Cardiac muscle cell (in vitro differentiated cells and primary cell): ENCODE measurements at places on chromosomes 12 and 14.

- H3K4me1 ChIP-seq: no peaks in the 10 kb centered on the region
- no peak overlapping the region for H3K4me3 ChIP-seq
- no peak for DNase-seq
- H3K36me3 ChIP-seq: peaks cover 19% of the 10 kb centered on the region
Measured at GRCh38 chr12:22529281-22530060, 14.9 kb downstream of the C2CD5 start.

DNA sequence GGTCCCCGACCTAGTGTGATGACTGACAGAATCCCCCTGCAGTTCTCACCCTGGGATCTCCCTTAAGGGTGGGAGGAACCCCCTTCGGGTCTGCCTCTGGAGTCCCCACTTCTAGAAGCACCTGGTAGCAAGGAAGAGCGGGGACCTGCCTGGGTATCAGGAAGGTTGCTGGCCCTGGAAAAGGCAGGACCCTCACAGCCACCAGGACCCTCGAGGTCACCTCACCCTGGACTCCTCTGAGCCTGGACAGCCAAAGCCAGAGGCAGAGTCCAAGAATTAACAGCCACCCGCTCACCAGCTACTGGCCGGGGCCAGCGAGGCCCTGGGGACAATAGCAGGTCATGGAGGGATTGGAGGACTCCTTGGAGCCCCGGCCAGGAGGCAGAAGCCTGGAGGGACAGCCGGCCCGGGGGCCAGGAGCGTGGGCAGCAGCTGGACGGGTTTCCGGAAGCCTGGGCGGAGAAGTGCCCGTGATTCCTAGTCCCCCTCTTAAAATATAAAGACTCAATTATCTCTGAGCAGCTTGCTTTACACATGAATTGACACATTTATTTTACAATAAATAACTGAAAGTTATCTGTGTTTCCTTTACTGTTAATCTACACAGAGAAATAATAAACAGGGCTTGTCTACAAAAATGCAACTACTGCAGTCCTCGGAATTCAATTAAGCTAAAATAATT is 17.5 kb downstream of the BCL11B start:
- H3K36me3 ChIP-seq: no peaks in the 10 kb centered on the region
- H3K27ac ChIP-seq: no peak overlapping the region
- H3K4me1 ChIP-seq: peaks cover 4% of the 10 kb centered on the region
- no peak for DNase-seq
- no peak overlapping the region for H3K4me3 ChIP-seq
- no peaks in the 10 kb centered on the region for H3K27me3 ChIP-seq

DNA sequence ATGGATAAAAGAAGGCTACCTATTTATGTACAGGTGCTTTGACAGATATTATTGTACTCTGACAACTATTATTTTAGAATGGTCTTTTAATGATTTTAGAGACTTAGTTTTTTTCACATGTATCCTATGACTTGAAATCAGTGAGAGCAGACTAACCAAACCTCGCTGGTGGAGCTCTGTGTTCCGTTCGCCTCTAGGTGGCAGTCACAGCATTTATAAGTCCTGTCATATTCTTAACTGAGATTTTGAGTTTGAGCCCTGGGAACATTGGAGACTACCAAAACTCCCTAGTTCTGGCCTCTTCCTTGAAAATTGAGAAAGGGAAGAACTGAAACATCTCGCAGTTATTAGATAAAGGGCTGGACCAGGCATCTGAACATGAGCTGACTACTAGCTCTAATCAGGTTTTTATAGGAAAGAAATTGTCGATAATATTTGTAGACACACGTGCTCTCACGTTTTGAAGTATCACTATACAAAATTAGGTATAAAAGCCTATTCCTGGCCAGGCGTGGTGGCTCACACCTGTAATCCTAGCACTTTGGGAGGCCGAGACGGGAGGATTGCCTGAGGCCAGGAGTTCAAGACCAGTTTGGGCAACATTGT is 48.3 kb downstream of the TTLL5 start:
- H3K27ac ChIP-seq: no peak overlapping the region
- peak; percentile 86 for DNase-seq
- no peak overlapping the region for H3K4me3 ChIP-seq
- H3K27me3 ChIP-seq: no peaks in the 10 kb centered on the region
- H3K4me1 ChIP-seq: peaks cover 8% of the 10 kb centered on the region

GRCh38 chr12:45557016-45557415 is 172.5 kb upstream of the ARID2 start:
- H3K4me1 ChIP-seq: no peaks in the 10 kb centered on the region
- no peak overlapping the region for H3K4me3 ChIP-seq
- H3K36me3 ChIP-seq: no peaks in the 10 kb centered on the region
- H3K27ac ChIP-seq: no peak overlapping the region

- DNase-seq: no peak
- peaks cover 23% of the 10 kb centered on the region for H3K36me3 ChIP-seq
- H3K4me3 ChIP-seq: no peak overlapping the region
- no peak overlapping the region for H3K27ac ChIP-seq
- no peaks in the 10 kb centered on the region for H3K27me3 ChIP-seq
- H3K4me1 ChIP-seq: no peaks in the 10 kb centered on the region
Measured at GRCh38 chr12:1993341-1993740, 10.9 kb downstream of the DCP1B start.

- H3K27ac ChIP-seq: peak overlapping the region; percentile 74
- H3K36me3 ChIP-seq: peaks cover 16% of the 10 kb centered on the region
- no peaks in the 10 kb centered on the region for H3K4me1 ChIP-seq
Measured at GRCh38 chr12:123250471-123251383, 17.5 kb downstream of the MTRFR start.

DNA sequence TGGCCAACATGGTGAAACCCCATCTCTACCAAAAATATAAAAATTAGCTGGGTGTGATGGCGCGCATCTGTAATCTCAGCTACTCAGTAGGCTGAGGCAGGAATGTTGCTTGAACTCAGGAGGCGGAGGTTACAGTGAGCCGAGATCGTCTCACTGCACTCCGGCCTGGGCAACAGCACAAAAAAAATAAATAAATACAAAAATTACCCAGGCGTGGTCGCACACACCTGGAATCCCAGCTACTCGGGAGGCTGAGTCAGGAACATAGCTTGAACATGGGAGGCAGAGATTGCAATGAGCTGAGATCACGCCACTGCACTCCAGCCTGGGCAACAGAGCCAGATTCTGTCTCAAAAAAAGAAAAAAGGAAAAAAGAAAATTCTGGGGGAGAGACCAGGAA is 80.1 kb downstream of the PHETA1 start:
- no peak overlapping the region for H3K27ac ChIP-seq
- DNase-seq: no peak
- H3K4me3 ChIP-seq: no peak overlapping the region
- H3K36me3 ChIP-seq: no peaks in the 10 kb centered on the region
- no peaks in the 10 kb centered on the region for H3K4me1 ChIP-seq

GRCh38 chr12:60872850-60873713 is 1277.3 kb downstream of the SLC16A7 start:
- no peaks in the 10 kb centered on the region for H3K36me3 ChIP-seq
- no peaks in the 10 kb centered on the region for H3K4me1 ChIP-seq
- no peak overlapping the region for H3K27ac ChIP-seq
- no peak for DNase-seq
- H3K27me3 ChIP-seq: no peaks in the 10 kb centered on the region

GRCh38 chr14:100894416-100894815 is 9.1 kb downstream of the RTL1 start:
- H3K27me3 ChIP-seq: peaks cover 5% of the 10 kb centered on the region
- DNase-seq: no peak
- H3K27ac ChIP-seq: no peak overlapping the region
- H3K36me3 ChIP-seq: no peaks in the 10 kb centered on the region

GRCh38 chr14:98350213-98350612 is 921.8 kb downstream of the BCL11B start:
- no peak for DNase-seq
- H3K4me1 ChIP-seq: no peaks in the 10 kb centered on the region
- H3K4me3 ChIP-seq: no peak overlapping the region
- no peaks in the 10 kb centered on the region for H3K27me3 ChIP-seq
- H3K36me3 ChIP-seq: no peaks in the 10 kb centered on the region
- H3K27ac ChIP-seq: no peak overlapping the region

- peaks cover 51% of the 10 kb centered on the region for H3K4me1 ChIP-seq
- no peaks in the 10 kb centered on the region for H3K27me3 ChIP-seq
- H3K36me3 ChIP-seq: no peaks in the 10 kb centered on the region
- peak within 1 kb of the TSS; percentile 55 for H3K27ac ChIP-seq
Measured at GRCh38 chr12:30926243-30927221, at the start of gene TSPAN11. Gene TSPAN11 (plus strand): TSS chr12:30926748. CDS start chr12:30953992, 27,244 bp downstream.

DNA sequence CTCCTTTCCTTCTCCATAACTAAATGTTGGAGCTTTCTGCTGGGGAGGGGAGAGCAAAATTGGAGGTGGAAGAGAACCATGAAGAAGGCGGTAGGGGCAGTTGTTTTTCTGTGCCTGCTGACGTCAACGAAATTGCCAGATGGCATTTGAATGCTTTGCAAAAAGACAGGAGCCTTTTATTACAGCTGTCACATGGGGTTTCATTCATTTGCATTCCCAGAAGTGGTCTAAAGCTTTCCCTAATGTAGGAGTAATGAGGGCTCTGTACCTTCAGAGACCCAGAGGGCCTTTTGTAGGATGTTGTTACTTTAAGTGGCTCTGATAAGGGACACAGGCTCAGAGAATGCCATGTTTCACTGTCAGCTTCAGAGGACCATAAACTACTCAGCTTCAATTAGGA is 107.1 kb upstream of the SLCO1C1 start:
- no peak for DNase-seq
- no peaks in the 10 kb centered on the region for H3K27me3 ChIP-seq
- no peak overlapping the region for H3K4me3 ChIP-seq

- no peak overlapping the region for H3K4me3 ChIP-seq
- no peak for DNase-seq
Measured at GRCh38 chr14:99391671-99392070, 89.0 kb downstream of the SETD3 start.

- H3K4me1 ChIP-seq: no peaks in the 10 kb centered on the region
- DNase-seq: no peak
- H3K36me3 ChIP-seq: no peaks in the 10 kb centered on the region
- no peak overlapping the region for H3K4me3 ChIP-seq
- no peak overlapping the region for H3K27ac ChIP-seq
Measured at GRCh38 chr14:25750436-25750835, 700.5 kb upstream of the STXBP6 start.

- H3K27me3 ChIP-seq: no peaks in the 10 kb centered on the region
- H3K27ac ChIP-seq: no peak overlapping the region
- H3K4me3 ChIP-seq: no peak overlapping the region
Measured at GRCh38 chr12:104510873-104511440, 54.2 kb downstream of the CHST11 start.

GRCh38 chr12:95802482-95803270 is 12.1 kb upstream of the NTN4 start:
- H3K27me3 ChIP-seq: peaks cover 52% of the 10 kb centered on the region
- H3K4me1 ChIP-seq: no peaks in the 10 kb centered on the region

- no peak overlapping the region for H3K4me3 ChIP-seq
- H3K27me3 ChIP-seq: no peaks in the 10 kb centered on the region
- no peaks in the 10 kb centered on the region for H3K4me1 ChIP-seq
- H3K36me3 ChIP-seq: no peaks in the 10 kb centered on the region
- no peak overlapping the region for H3K27ac ChIP-seq
Measured at GRCh38 chr12:47397664-47398281, 308.1 kb downstream of the RPAP3 start.

GRCh38 chr12:28173440-28173839 is 16.8 kb upstream of the CCDC91 start:
- H3K4me1 ChIP-seq: no peaks in the 10 kb centered on the region
- H3K36me3 ChIP-seq: no peaks in the 10 kb centered on the region
- H3K27me3 ChIP-seq: no peaks in the 10 kb centered on the region
- no peak overlapping the region for H3K4me3 ChIP-seq
- no peak overlapping the region for H3K27ac ChIP-seq

GRCh38 chr14:101017209-101017608 is 113.7 kb upstream of the RTL1 start:
- no peaks in the 10 kb centered on the region for H3K4me1 ChIP-seq
- H3K27ac ChIP-seq: no peak overlapping the region
- H3K4me3 ChIP-seq: no peak overlapping the region
- H3K36me3 ChIP-seq: no peaks in the 10 kb centered on the region
- H3K27me3 ChIP-seq: no peaks in the 10 kb centered on the region

DNA sequence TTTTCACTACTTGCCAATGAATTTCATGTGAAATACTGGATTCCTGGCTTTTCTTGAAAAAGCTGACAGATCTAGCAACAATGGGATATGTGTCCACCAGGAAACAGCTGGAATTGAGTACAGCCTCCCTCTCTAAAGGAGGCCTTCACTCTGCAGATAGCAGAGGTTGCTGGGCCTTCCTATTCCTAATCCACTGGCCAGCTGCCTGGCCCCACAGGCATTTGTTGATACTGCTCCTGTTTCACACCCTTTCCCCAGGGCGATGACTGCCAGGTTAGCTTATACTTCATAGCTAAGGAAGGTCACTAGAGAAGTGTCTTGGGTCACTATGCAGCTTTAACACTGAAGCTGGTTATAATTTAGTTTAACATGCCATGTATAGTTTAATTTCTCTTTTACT is 87.5 kb upstream of the PDZRN4 start:
- no peak overlapping the region for H3K27ac ChIP-seq
- no peak for DNase-seq
- H3K4me1 ChIP-seq: no peaks in the 10 kb centered on the region
- H3K36me3 ChIP-seq: no peaks in the 10 kb centered on the region
- no peak overlapping the region for H3K4me3 ChIP-seq

- H3K27me3 ChIP-seq: no peaks in the 10 kb centered on the region
- H3K36me3 ChIP-seq: no peaks in the 10 kb centered on the region
- no peak for DNase-seq
- H3K4me3 ChIP-seq: no peak overlapping the region
- H3K4me1 ChIP-seq: no peaks in the 10 kb centered on the region
Measured at GRCh38 chr14:105533391-105533790, 7.0 kb downstream of the TMEM121 start.

DNA sequence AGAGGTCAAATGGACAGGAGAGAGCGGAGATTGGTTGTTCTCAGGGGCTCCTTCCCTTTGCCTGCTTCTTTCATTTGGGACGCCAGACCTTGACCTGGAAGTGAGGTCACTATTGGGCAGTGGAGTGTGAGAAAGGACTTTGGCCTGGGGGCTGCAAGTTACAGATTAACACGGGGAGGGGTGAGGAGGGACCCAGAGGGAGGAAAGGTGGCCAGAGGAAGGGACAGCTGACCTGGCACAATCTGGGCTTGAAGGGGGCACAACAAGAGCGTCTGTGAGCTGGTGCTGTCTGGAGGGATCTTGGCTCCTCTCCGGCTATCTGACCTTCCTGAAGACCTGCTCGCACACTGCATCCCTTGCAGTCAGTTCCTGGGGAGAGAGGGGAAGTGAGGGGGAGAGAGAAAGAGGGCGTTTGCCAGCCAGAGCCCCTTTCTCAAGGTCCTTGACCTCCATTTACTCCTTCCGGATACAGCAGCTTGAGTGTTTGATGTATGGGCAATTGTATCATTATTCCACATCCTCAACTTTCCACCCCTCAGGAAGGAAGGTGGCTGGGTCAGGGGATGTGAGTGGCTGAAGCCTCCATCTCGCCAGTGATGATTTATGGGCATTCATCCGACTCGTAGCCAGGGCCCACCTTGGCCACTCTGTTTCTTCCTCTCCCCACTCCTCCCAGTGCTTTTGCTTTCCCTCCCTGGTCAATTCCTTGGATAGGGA is 4.7 kb downstream of the RBP5 start:
- H3K4me1 ChIP-seq: no peaks in the 10 kb centered on the region
- peaks cover 10% of the 10 kb centered on the region for H3K27me3 ChIP-seq
- H3K4me3 ChIP-seq: no peak overlapping the region
- no peak overlapping the region for H3K27ac ChIP-seq

GRCh38 chr12:68474467-68475204 is 136.1 kb upstream of the RAP1B start:
- H3K36me3 ChIP-seq: no peaks in the 10 kb centered on the region
- H3K4me1 ChIP-seq: no peaks in the 10 kb centered on the region
- H3K4me3 ChIP-seq: no peak overlapping the region
